CD4-positive, alpha-beta T cell treated with Interleukin-6 for 4 hours (primary cell): ENCODE measurements at places on chromosomes 5 and 9.

- DNase-seq, result no peak
Measured at GRCh38 chr5:53782620-53783019, 222.2 kb downstream of the NDUFS4 start.

DNA sequence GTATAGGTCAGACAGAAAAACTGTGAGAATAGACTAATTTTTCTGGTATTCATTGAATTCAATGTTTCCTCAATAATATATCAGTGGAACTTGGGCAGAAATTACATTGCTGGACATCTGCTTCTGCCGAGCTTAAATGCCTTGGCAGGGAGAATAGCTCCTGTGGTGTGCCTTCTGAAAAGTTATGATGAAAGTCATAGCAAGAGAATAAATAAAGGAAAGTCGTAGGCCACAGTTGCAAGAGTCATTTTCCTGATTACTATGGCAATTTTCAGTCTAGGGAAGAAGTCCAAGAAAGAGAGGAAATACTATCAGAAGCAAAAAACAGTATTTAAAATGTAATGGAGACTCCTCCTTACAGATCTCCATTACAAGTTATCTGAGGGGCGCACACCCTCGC is 1596.1 kb upstream of the WWC1 start:
- no peak for DNase-seq

GRCh38 chr9:92360083-92360482 is 34.3 kb downstream of the CENPP start:
- DNase-seq, result no peak

DNA sequence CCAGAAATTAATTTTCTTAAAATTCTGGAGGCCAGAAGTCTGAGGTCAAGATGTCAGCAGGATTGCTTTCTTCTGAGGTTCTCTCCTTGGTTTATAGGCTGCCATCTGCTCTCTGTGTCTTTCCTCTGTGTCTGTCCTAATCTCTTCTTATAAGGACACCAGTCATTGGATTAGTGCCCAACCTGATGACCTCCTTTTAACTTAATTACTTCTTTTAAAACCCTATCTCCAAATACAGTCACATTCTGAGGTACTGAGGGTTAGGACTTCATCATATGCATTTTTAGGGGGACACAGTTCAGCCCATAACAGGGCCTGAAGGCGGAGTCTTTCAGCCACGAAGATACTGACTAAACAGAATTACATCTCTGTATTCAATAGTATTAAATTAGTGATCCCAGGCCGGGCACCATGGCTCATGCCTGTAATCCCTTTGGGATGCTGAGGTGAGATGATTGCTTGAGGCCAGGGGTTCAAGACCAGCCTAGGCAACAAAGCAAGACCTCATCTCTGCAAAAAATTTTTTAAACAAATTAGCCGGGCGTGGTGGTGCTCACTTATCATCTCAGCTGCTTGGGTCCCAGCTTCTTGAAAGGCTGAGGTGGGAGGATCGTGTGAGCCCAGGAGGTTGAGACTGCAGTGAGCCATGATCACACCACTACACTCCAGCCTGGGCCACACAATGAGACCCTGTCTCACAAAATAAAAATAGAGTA is 5.9 kb upstream of the RPS6 start:
- no peak for DNase-seq

- no peak for DNase-seq
Measured at GRCh38 chr9:87282538-87282937, 215.1 kb upstream of the DAPK1 start.

- DNase-seq, result no peak
Measured at GRCh38 chr5:13567819-13568218, 376.7 kb downstream of the DNAH5 start.

GRCh38 chr9:91734371-91734981 is 215.6 kb downstream of the ROR2 start:
- DNase-seq, result peak; percentile 58

- no peak for DNase-seq
Measured at GRCh38 chr5:677131-678101, 15.7 kb downstream of the TPPP start.

- DNase-seq, result no peak
Measured at GRCh38 chr5:36492984-36493654, 113.3 kb upstream of the SLC1A3 start.

DNA sequence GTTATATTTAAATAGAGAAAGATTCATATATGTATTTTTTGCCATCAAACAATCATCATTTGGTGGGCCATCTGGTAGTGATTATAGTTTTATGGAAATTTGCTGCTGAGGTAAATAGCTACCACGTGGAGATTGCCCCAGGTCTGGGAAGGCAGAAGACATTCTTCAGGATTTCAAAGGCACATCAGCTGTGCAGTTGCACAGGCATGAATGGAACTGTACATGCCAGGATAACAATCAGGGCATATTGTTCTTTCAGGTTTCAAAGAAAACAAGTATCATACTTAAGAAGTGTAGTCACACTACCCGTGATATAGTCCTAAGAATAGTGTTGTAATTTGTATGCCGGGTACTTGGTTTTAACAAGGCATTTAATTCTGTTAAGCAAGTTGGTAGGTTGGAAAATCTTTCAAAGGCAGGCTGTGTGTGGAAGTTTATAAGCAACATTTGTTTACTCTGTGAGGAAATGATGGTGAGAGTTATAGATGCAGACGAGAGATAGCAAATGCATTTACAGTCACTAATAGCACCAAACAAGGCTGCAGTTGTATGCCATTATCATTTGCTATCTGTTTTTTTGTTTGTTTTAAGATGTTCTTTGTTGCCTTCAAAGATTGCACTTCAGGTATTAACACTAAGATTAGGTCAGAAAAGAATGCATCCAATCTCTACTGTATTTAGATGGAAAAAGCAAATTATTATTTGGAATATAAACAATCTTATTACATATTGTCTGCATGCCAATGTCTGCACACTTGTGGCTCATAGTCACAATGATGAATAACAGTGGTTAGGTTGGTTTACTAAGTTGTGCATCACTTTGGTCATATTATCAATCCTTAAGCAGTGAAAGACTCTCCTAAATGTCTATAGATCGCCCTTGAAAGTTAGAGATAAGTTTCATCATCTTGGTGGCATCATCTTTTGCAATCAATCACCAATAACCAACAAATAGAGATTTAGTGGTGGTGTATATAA is 55.3 kb downstream of the RPS23 start:
- DNase-seq, result no peak

- DNase-seq, result no peak
Measured at GRCh38 chr5:10577371-10578292, 13.8 kb downstream of the ANKRD33B start.

DNA sequence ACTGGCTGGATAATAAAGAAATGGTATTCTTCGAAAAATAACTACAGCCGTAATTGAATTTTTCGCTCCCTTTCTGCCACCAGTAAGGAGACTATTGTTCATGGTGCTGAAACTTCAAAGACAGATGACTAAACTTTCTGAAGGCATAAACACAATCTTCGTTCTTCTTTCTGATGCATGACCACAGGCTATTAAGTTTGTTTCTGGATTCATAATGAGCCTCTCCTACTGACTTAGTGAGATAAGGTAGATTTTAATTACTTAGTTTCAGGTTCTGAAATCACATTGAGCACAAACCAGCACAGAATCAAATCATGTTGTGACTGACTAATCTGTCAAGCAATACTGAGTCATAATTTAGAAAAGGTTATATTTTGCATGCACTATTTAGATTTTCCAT is 441.8 kb upstream of the CCNG1 start:
- DNase-seq, result no peak

GRCh38 chr5:158278216-158278925 is 419.4 kb upstream of the CLINT1 start:
- DNase-seq, result no peak

GRCh38 chr9:76419782-76420380 is 25.7 kb upstream of the RFK start:
- DNase-seq, result no peak

GRCh38 chr9:26331223-26331622 is 561.4 kb downstream of the CAAP1 start:
- DNase-seq, result no peak

DNA sequence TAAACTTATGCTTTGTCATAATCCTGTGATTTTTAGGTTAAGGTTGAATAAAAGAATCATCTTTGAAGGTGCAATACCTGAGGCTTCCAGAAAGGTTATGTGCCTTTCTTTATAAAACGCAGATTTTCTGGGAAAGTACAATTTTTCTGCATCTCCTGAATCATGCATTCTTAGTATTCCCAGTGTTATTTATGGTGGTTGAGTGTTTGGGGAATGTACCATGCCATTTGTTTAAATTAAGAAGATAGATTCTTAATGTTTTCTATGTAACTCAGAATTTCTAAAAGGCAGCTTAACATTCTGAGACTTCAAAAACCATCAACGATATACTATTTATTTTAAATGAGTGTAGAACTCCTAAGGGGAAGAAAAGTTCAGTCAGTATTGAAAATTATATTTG is 108.1 kb upstream of the FBN2 start:
- DNase-seq, result no peak

DNA sequence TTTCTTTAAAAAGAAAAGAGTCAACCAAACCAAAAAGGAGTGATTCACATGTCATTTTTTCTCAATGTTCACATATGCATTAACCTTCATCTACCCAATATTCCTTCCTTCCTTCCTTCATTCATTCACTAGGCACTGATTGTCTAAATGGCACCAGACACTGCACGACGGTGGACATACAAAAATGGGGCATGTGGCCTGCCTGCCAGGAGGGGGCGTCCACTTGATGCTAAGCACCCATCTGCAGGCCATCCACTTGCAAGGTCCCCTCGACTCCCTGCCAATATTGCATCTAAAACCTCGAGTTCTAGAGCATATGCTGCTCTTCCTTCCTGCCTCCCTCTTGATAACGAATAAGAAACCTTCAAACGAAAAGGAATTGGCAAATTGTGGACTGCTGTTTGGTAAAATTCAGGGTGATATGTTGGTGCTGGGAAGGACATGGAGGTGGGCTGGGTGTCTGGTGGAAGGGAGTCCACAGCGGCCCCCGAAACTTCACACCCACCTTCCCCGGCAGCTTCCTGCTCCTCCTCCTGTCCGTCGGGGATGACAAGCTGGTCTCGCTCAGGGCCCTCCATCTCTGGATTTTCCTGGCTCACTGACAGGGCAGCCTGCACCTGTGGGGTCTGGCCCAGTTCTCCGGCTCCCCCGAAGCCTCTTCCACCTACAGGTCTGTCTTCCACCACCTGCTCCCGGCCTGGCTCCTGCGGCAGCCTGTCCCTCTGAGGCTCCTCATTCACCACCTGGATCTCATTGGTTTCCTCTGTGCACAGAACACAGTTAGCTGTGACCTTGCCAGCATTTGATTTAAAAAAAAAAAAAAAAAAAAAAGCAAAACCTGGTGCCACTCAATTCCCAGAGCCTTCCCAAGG is 64.3 kb downstream of the GOLM1 start:
- DNase-seq, result no peak

DNA sequence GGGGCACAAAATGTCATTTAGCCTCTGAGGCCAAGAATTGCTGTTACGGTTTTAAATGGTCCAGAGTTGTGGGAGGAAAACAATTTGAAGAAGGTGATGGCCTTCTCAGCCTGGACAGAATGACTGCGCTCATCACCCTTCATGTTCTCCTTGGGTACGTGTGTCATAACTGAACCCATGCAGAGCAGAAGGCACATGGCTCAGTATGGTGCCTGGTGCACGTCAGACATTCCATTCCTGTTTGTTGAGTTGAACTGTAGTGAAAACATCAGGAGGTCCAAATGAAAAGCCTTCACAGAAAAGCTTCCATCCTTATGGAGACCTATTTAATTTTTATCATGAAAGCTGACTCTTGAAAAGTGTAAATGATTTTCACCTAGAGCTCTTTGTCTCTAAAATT is 133.2 kb downstream of the CFAP90 start:
- DNase-seq, result no peak

GRCh38 chr5:148884339-148885020 is 58.1 kb downstream of the ADRB2 start:
- no peak for DNase-seq

DNA sequence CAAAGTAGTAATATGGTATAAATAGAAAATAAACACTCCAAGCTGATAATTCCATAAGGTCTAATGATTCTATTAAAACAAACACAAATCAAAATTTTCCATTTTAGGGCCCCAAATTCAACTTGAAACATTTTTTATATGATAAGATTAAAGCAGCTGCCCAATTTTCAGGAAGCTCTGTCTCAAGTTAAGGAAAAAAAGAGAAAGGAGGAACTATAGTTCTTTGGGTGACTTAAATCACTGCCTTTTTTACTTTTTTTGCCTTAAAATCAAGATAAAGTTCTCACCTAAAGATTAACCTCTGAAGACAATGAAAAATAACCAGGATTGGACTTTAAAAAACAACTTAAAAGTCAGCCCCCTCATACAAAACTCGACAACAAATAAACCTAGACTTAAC is 76.0 kb upstream of the IFNE start:
- no peak for DNase-seq

DNA sequence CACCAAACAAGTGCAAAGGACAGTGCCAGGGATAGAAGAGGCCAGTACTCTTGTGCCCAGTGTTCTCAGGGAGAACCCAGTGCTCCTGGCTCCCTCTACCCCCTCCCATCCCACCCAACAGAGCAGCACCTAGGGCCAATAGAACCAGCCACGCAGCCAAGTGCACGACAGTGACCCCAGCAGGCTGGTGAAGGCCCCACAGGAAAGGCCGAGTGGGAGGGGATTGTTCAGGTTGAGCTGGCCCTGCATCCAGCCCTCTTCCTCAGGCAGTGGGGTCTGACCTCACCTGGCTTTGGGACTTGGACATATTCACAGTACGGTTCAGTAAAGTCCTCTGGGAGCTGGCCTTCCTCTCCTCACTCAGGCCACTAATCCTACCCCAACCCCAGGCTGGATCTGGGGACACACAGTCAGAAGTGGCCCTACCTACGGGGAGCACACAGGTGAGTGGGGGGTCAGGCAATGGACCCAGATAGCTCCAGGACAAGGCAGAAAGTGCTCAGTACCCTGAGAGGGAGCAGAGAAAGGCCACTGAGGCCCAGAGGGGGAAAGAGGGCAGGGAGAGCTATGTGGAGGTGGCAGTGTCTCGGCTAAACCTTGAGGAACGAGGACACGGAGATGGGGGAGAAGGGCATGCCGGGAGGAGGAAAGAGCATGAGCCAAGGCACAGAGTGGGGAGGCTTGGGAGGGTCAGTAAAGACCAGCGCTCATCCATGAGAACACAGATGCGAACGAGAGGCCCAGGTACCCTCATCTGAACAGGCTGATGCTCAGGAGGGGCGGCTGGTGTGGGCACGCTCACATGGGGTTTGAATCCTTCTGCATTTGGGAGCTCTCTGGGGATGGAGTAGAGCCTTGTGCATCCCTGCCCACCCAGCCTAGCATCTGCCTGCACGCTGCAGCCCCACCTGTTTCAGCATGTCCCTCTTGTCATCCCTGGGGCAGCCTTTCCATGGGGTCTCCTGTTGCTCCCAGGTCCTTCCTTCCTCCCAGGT is 25.6 kb downstream of the POLR1E start:
- DNase-seq, result no peak

- DNase-seq, result no peak
Measured at GRCh38 chr5:65808251-65808741, 86.3 kb downstream of the NLN start.
